ENCODE measurements at places on chromosomes 1 and 21.
A peak's percentile ranks its signal among the peaks of the same experiment; 100 is the strongest.

- DNase-seq, result no peak
These were observed 1.1 kb upstream of the POMGNT1 start for GRCh38 chr1:46199233-46199749.

DNA sequence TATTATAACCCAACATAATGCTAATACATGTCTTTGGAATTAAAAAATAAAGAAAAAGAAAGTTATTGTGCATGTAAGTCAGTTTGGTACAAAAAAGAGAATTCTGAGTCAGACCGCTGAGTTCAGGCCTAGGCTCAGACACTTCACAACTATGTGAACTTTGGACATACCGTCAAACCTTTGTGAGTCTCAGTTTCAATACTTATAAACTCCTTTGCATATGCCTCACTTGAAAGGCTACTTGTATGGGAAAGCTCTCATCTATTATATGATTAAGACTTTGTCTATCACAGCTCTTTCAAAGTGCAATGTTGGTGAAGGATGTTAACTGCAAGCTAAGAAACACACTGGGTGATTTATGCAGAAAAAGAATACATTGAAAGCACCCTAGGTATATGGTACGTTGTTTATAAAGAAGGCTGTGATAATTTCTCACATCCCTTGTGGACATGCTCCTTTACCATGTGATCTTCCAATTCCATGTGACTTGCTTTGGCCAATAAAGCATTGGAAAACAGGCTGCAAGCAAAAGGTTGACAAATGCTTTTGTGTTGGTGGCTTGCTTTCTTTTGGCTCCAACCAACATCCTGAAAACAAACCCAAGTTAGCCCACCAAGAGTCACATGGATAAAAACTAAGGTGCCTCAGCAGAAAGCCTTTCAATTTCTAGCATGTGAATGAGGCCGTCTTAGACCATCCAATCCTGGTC, 49.6 kb downstream of the INTS7 start:
- DNase-seq, result no peak

DNA sequence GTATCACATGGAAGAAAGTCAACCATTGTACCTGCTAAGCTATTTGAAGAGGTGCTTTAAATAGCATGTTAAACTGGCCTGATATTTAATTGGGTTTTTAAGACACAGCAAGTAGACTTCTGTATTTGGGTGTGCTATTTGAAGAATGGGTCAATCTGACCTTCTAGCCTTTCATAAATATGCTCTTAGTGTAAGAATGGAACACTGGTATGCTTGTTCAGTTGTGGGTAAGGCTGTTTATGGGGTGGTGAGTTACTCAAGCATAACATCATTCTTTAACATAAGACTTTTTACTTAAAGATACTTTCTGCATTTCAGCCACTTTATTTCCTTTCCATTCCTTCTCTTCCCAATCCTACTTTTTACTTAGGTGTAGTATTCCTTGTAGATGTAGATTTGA, 21.4 kb downstream of the AHCYL1 start:
- no peak for DNase-seq

DNA sequence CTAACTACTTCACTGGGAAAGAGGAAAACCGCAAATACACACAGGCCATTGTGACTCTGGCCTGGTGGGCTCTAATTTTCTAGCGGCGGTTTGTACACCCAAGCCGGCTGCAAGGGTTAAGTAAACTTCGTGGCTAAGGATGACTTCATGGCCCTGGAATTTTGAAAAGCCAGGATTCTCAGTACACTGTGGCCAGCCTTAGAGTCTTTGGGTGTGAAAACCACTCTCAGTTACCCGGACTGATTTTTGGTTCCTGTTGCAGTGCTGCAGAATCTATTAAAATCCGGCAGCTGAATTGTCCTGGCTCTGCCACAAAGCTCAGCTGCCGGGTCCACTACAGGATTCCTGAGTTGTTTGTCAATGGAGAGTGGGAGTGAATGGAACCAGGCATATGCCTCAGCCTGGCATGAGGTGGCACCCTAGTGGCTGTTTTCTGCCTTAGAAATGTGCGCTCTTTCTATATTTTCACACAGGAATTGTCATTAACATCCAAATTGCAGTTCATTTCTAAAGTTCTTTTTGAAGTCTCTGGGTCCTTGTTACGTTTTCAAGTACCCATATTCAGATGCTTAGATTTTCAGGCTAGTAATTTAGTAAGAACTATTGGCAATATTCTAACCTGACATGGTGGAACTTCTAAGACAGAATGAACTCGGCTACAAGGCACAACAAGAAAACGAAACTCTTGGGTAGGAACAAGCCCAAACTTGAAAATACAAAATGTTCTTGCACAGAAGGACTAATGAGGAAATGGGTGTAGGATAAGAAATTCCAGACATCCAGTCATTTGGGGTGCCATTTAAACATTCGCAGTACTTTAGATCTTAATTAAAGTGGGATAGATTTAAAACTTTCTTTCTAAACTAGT, 255.9 kb downstream of the NFIA start:
- DNase-seq, result no peak

DNA sequence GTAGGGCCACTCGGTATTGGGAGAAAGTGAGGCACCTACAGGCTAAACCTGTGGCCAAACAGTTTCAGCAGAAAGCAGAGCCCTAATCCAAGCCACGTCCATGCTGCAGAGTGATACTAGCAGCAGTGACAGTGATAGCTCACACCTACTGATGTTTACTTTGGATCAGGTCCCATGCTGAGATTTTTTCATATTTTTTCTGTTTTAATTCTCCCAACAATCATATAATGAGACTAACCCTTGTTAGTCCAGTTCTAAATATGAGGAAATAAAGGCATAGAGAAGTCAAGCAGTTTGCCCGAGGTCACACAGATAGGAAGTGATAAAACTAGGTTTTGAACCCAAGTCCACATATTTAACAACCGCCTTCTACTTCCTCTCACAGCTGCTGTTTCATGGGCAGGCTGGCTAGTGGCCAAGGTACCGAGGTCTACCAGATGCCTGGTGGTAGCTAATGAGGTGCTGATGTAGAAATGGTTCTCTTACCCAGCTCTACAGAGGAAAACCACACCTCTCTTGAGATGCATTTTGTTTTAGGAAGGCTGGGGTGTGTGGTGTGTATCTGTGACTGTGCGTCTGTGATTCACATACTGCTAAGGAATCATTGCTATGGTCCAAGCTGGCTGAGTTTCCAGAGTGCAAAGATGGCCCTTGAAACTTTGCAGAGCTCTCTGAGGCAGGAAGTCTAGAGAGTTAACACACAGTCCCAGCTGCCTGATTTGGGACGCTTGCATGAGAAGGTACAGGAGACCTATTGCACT, 80.3 kb upstream of the ARTN start:
- DNase-seq, result no peak

DNA sequence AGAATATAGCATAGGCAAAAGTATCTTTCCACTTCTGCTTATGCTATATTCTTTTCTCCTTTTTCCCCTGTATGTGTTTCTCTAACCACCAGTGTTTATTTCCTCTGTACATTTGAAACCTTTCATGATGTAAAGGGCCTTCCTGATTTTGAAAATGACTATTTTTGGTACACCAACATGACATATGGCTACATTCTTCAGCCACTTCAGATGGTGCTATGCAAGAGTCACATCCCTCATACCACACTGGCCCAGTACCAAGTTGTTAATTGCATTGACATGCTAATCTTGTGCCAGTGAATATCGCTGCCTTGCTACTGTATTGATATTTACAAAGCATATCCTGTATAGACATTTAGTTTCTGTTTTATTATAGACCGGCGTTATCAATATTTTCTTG, 408.7 kb downstream of the NCAM2 start:
- DNase-seq, result no peak

- DNase-seq, result no peak
These were observed 114.4 kb upstream of the ZP4 start for GRCh38 chr1:238005116-238005515.

DNA sequence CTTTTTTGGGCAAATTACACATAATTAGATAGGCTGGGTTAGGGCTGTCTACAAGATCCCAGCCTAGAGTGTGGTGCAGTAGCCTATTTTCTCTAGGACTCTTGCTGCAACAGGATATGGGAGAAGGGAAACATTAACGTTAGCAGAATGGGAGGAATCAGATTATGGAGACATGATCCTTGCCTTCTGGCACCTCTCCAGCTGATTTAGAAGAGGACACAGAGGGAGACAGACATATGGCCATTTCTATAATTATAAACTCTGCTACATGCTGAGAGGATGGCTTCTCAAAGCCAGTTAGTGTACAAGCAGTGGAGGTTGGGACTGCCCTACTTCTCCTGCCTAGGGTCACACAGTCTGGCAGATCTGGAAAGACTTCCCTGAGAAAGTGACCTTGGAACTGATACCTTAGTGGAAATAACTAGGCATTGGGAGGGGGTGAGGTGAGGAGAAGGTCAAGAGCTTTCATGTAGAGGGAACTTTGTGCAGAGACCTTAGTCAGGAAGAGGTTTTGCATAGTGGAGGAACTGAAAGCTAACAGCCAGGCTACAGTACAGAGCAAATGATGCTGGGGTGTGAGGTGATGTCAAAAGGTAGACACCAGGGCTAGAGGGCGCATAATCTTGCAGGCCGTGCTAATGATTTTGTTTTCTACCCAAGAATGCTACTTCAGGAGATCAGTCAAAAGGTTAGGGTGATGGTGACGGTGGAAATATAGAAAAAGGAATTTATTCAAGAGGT, 1.2 kb upstream of the CD1D start:
- DNase-seq, result no peak

GRCh38 chr1:156157966-156158365, 4.6 kb downstream of the SEMA4A start:
- no peak for DNase-seq

GRCh38 chr1:174209347-174210187, 50.2 kb downstream of the RABGAP1L start:
- no peak for DNase-seq

DNA sequence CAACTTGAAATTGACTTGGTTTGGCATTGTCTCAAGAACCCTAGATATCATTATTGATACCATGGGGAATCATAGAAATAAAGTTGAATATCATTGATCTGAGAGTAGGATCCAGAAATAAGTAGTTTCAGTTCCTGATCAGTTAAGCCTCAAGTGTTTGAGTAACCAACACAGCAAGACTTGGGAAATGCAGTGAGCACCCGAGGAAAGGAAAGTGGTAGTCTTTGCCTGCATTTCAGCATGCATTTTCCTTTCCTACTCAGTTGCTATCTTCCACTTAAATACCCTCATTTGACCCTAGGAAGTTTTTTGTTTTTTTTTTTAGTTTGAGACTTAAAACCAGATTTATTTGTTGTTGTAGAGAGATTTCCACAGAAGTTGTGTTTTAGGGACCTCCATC, 18.9 kb downstream of the CLEC20A start:
- DNase-seq, result no peak

GRCh38 chr1:15684468-15685291, 560 bp downstream of the PLEKHM2 start:
- no peak for DNase-seq

DNA sequence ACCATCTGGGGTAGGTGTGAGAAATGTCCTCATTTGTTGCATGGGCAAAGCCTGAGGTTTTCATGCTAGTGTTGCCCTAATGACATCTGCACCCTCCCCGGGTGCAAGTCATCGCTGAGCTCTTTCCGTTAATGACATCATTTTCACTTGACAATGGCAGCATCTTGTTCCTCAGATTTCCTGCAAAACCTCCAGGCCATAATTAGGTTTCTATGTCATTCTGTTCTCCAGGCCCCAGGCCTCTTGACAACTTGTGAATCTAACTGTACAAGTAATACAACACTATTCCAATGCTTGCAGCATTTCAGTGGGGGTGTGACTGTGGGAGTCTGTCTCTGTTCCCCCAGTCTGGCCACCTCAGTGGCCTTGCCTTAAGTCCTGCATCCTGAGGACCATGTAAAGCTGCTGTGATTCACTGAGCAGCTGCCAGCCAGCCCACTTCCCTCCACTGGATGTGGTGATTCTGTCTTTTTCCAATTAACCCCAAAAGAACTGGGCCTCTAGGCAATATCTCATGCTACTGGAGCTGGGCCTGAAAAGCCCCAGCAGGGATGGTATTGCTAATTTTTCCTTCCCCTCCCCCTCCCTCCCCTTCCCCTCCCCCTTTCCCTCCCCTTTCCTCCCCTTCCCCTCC, 22.8 kb downstream of the RAB7B start:
- no peak for DNase-seq

DNA sequence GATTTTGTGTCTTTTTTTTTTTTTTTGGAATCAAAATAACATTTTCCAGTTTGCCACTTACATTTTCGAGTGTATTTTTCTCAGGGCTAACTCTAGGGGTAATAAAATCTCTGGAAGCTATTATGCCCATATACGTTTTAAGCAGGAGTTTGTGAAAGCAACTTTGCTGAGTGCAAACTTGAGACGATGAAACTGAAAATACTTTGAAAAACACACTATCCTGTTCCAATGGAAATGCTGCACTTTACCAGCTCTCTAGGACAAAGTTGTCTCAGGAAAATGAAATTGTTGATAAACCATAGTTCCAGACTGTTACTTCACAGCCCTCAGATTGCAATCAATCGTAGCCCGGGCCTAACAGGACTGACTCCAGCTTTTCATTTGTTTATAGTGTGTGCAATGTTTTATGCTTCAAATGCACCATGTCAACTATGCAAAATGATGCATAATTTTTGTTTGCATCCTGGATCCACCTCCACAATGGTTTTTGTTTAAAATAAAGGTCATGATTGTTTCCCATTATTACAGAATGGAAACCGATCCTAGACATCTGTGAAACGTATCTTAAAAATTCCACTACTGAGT, 220.6 kb upstream of the PKN2 start:
- DNase-seq, result no peak

DNA sequence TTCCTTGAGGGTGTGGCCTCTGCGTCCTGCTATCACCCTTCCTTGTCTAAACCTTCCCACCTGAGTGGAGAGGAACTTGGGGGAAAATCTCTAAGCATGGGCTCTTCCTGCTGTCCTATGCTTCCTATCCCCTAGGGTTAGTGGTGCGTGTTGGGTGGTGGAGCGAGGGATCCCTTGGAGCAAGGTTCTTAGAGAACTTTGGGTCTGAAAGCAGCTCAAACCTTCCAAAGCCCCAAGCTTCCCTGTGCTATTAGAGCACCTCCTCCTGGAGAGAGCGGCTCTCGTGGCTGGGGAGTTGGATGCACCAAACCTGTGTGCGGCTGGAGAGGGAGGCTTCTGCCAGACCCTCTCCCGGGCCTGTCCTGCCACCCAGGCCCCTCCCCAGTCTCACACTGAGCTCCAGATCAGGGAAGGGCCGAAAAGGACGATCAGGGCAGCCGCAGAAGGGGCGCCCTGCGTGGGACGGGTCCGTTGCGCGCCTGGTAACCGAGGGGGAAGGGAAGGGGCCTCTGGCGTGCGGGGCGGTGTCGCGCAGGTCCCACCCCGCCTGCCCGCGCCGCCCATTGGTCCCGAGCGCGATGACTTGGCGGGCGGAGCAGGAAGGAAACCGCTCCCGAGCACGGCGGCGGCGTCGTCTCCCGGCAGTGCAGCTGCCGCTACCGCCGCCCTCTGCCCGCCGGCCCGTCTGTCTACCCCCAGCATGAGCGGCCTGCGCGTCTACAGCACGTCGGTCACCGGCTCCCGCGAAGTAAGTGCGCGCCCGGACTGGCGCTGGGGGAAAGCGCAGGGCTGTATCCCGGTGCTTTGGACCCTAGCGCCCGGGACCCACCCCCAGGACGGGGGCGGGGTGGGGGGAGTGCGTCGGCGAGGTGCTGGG, at the start of gene SH3BGRL3:
SH3BGRL3 (plus strand) TSS at position 631 of the 877 bp plus-strand sequence; CDS start at position 701, 70 bp downstream.
- DNase-seq, result peak; percentile 82

Data from activated gamma-delta T cell (primary cell).